ENCODE measurements at places on chromosomes 16 and 17. TPM values are rescaled to one million over a fixed set of nuclear protein-coding genes. Genes with fewer than 3 reads are reported as not detected.

The TXNDC11 gene
- 36.6 TPM for total RNA-seq

The TAC4 gene
- total RNA-seq: not detected

The TAX1BP3 gene
- total RNA-seq: 150 TPM

The ARHGDIG gene
- 0.34 TPM for total RNA-seq

The CLEC3A gene
- total RNA-seq: not detected

The NRN1L gene
- total RNA-seq: 0.21 TPM

The CDK5R1 gene
- 7.2 TPM for total RNA-seq
